ENCODE measurements at places on chromosomes 5 and 9. TPM values are rescaled to one million over a fixed set of nuclear protein-coding genes. Genes with fewer than 3 reads are reported as not detected.

GRCh38 chr9:6575324-6576034, 70.0 kb downstream of the GLDC start:
- no peak for DNase-seq

Gene UBE2R2
- 19.9 TPM for total RNA-seq

Gene MCCC2
- total RNA-seq: 25.5 TPM

GRCh38 chr9:19648672-19649071, 140.2 kb downstream of the SLC24A2 start:
- no peak for DNase-seq
